ENCODE measurements at places on chromosomes 13 and 19.

- DNase-seq: no peak
These were observed 19.4 kb downstream of the NOTCH3 start for GRCh38 chr19:15181394-15181793.

DNA sequence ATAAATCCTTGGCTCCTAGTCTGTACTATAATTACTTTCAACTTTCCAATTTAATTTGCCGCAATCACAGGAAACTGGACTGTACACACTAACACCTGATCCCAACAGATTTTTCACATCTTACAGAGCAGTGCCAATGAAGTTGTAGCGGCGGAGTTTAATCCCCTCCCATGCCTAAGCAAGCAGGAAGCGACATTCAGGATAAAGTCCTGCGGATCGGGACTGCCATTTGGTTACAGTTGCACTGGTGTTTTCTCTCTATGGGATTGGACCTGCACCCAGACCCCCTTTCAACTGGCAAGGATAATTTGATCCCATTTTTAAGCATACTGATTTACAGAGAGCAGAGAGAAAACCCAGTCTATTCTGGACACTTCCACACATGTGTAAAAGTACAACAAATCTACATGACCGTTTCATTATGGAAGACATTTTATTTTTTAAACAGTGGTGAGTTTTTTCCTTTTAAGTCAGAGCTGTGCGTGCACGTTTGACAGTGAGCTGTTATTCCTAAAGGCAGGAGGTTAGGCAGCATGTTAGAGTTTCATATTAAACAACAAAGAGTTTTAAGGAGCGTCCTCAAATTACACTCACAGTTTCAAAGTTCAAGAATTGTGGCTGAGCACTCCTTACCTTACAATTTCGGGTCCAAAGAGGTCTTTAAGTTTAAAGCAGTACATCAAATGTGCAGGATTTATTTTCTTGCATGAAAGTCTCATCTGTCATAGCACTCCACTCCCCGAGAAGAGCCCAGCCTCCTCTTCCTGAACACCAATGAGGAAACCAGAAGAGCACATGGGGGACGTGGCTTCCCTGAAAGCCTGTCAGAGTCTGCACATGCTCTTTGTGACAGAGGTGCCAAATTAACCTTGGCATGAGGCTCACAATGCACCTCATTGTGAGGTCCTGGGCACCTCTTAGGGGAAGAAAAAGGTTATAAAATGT, 141.6 kb upstream of the RFC3 start:
- no peak for DNase-seq

DNA sequence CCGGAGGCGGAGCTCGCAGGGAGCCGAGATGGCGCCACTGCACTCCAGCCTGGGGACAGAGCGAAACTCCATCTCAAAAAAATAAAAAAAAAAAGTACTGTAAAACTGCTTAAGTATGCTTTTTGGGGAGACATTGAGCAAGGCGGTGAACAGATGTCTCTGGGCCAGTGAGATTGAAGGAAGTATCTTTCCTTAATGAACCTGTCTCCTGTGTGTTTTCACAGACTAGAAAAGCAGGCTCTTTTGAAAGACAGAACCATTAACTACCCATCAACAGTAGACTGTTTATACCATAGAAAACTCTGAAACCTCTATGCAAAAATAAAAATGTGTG, 1.5 kb upstream of the ECH1 start:
- DNase-seq: no peak

GRCh38 chr13:45512098-45512496, 47.4 kb downstream of the COG3 start:
- no peak for DNase-seq

DNA sequence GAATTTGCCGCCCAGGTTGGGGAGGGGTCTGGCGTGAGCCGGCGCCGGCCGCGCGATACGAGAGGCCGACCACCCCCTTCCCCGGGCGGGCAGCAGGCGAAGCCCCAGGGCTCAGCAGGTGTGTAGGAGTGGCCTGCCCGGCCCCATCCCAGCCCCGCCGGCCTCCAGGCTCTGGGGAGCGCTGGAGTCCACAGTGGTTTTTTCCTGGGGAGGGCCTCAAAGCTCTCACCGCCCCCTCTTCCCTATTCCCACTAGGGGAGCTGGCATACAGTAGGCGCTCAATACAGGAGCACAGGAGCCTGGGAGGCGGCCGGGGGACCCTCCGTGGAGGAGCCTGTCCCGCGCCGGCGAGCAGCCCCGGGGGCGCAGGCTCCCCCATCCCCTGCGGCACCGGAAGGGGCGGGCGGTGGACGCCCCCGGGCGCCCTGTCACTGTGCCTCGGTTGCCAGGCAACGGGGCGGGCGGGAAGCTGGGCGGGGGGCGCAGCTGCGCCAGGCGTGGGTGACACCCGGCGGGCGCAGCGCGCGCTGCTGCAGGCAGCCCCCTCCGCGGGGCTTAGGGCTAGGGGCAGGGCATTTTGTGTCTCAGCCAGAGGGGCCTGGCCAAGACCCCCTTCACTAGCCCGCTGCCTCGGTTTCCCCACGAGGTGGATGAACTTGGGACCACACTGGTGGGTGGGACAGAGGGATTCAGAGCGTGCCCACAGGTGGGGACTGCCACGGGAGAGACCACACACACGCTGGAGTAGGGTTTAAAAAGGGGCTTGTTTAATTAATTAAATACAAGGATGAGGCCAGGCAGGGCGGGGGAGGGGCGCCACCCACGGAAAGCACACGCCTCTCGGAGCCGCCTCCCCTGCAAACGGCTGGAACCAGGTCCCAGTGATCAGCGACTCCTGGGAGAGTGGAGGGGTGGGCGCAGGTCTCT, 3.6 kb upstream of the REXO1 start:
- peak; percentile 73 for DNase-seq

- DNase-seq: peak; percentile 76
These were observed 519 bp downstream of the PTBP1 start for GRCh38 chr19:797528-798414.

GRCh38 chr13:32390048-32390447, 37.9 kb downstream of the N4BP2L1 start:
- no peak for DNase-seq

DNA sequence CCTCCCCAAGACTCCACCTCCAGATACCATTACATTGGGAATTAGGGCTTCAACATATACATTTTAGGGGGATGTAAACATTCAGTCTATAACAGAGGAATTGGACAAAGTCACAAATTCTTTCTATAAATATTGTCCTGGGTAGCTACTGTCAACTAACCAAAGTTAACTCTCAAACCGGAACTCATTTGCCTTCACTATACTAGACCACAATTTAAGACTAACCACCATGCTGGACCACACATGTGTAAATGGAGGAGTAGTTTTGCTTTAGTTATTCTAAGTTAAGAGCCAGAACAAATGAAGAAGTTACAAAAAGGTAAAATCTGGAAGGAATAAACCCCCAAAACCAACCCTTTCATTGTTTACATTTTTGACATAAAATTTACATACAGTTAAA, 222.8 kb downstream of the NDFIP2 start:
- no peak for DNase-seq

DNA sequence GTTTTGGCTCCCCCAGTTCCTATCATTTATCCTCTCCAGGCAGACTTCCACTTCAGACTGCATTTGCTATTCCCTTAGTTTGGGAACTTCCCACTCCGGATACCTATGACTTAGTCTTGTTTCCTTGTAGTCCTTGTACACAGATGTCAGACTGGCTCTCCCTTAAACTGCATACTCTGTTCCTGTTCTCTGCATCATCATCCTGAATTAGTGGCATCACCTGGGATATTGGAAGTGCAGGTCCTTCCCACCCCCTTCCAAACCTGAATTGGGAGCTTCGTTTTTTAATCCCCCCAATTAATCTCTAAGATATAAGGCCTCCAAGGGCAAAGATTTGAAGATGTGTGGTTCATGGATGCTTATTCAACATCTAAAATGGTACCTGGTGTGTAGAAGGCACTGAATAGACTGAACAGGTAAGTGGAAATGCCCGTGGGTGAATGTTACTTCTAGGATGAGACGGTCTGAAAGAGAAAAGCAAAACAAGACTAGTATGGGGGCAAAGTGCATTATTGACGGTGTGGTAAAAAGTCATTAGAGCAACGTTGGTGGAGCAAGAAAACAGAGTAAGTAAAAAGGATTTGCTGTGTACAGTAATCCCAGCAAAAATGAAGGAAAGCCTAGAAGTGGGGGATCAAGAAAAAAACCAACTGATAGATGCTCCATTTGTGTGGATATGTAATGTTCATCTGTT, 9.6 kb downstream of the MIR17HG start:
- DNase-seq: no peak

GRCh38 chr13:59873309-59873708, 290.4 kb downstream of the DIAPH3 start:
- DNase-seq: no peak

DNA sequence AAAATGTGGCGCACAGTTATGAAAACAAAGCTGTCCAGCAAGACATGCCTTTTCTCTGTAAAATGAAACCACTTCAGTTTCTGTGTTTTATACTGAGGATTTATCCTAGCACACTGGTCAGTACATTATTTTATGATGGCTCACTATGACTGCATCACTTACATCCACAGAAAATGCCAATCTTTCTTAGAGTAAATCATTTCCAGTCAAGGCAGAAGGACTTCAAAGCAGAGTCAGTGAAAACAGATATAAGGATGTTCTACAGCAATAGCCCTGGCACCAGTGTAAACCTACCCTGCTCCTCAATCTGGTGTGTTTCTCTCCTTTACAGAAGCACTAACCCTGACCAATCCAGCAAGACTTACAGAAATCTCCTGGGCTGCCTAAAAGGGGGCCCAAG, 473.5 kb downstream of the GPC6 start:
- no peak for DNase-seq

DNA sequence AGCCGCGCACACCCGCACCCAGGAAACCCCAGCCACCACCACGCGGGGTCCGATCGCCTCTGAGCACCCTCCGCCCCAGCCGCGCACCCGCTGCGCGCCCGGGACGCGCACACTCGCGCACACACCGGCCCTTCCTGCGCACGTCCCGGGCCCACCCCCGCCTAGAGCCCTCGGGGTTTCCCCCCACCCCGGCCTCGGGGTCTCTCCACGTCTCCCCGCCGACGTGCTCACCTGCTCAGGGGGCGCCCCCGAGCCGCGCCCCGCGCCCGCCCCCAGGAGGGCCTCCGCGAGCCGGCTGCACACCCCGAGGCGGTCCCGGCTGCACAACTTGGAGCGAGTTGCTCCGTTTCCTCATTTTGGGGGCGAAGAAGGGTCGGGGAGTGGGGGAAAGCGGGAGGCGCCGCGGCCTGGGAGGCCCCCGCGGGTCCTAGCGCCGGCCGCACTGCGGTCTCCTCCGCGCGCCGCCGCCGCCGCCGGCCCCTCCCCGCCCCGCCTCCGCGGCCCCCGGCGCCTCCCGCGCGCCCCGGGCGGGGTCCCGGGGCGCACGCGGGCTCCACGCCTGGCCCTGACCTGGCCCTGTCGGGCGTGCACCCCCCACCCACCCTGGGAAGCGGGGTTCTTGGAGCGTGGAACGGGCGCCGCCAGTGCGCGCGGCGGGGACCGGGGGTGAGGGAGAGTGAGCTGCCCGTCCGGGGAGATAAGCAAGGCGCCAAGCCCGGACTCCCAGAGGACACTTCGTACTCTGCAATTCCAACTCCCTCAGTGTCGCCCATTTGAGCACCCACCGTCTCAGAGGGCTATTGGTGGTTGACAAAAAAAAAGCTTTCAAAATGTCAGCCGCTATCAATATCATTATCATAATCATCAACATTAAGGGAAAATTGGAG, at the start of gene MATK:
MATK (minus strand) TSS at position 444 of the 887 bp plus-strand sequence. CDS start 1,246 bp downstream, outside the sequence.
- peak; percentile 38 for DNase-seq

GRCh38 chr19:11087870-11088505, 1.3 kb upstream of the LDLR start:
- no peak for DNase-seq

GRCh38 chr13:96816874-96817273, 177.4 kb downstream of the OXGR1 start:
- DNase-seq: no peak

DNA sequence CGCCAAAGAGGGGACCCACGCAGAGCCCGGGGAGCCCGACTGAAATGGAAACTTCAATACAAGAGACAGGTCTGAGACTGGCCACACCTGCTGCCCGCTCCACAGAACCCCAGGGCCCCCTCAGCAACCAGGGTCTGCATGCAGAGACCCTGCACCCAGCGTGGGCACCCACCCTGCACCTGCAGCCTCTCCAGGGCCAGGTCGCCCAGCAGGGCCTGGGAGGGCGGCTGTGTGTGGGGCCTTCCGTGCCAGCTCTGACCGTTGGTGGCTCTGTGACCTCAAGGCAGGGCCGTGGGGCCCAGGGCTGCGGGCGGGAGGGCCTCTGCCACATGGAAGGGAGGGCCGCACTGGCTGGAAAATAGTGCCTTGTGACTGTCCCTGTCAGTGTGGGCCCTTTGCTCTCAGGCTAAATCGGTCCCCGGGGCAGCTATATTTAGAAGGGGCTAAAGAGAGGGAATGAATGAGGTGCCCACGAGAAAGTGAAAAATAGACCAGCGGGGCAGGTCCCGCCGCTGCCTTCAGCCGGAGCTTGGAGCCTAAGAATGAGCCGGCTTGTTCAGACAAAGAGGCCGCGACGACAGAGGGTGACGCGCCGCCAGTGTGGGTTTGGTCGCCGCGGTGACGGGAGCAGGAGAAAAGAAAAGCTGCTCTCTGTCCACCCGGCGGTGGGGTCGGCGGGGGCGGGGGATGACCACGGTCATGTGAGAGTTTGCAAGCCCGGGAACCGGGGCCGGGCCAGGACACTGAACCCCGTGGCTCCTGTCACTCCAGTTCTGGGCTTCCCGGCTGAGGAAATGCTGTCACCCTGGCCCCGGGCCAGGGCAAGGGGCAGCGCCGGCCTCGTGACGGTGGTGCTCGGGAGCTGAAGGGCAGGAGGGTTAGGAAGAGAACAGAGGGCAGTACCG, 70.5 kb downstream of the GADD45B start:
- no peak for DNase-seq
